ENCODE measurements at places on chromosomes 11 and 22.

DNA sequence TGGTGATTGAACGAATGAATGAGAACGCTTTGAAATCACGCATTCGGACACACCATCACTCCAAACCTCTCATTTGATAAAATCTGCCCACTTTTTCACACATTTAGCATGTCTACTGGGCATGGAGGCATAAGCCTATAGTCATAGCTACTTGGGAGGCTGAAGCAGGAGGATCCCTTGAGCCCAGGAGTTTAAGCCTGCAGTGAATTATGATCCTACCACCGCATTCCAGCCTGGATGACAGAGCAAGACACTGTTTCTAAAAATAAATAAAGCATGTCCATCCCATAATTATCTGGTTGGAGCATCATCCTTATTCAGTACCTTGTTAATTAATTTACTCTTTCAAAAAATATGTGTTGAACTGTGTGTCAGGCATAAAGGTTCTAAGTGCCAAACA lies 3.3 kb upstream of the PICALM start:
- no peak for DNase-seq

GRCh38 chr22:41009222-41009948 lies 58.2 kb downstream of the RBX1 start:
- no peak for DNase-seq

- no peak for DNase-seq
These were observed 384.5 kb downstream of the AASDHPPT start for GRCh38 chr11:106461839-106462545.

GRCh38 chr22:48331691-48332220 lies 1495.9 kb downstream of the BRD1 start:
- DNase-seq, result no peak

GRCh38 chr11:112983887-112984286 lies 22.7 kb downstream of the NCAM1 start:
- no peak for DNase-seq

GRCh38 chr11:115042002-115042401 lies 363.7 kb downstream of the NXPE2 start:
- no peak for DNase-seq

DNA sequence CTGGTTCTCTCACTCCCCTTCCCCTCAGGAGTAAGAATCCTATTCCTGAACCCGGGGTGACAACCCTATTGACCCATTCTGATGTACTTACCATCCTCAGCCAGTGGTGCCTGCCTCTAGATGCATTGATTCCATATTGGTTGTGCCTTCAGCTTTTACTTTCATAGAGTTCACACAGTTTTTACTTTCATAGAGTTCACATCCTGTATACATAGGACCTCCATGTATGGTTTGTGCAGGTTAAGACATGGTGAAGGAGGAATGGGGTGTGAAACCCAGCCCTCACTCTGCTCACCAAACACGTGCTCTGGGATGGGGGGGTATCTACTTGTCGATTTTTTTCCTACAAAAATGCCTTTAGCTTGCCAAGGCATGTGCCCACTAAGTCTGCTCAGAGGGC lies 105.6 kb upstream of the TBCEL start:
- no peak for DNase-seq

GRCh38 chr11:12001186-12001585 lies 7.2 kb downstream of the DKK3 start:
- no peak for DNase-seq

- DNase-seq, result no peak
These were observed 21.0 kb downstream of the OTUB1 start for GRCh38 chr11:64007160-64007628.

- DNase-seq, result no peak
These were observed 17.8 kb downstream of the ADA2 start for GRCh38 chr22:17201285-17201945.

DNA sequence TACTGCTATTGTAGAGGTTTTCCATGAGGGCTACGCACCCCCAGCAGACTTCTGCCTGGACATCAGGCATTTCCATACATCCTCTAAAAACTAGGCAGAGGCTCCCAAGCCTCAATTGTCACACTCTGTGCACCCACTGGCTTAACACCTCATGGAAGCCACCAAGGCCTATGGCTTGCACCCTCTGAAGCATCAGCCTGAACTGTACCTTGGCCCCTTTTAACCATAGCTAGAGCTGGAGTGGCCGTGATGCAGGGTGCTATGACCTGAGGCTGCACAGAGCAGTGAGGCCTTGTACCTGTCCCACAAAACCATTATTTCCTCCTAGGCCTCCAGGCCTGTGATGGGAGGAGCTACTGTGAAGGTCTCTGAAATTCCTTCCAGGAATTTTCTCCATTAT lies 33.9 kb downstream of the AAMDC start:
- DNase-seq, result no peak

DNA sequence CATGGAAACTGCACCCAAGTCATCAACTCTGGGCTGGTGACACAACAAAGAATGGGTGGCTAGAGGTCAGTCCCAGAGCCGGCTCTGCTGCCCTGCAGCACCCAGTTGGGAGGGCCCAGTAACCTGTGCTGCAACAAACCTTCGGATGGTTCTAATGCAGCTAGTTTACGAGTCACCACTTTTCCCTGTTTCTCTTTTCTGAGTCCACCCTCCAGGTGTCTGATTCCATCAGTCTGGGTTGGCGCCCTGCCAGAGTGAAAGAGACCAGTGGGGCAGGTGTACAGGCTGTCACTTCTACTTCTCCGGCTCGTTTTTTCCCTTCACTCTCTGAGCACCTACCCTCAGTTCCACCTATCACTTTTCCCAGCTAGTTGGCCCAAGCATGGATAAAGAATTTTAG lies 572.9 kb downstream of the NTM start:
- DNase-seq, result no peak

Measured in stimulated activated CD8-positive, alpha-beta memory T cell treated with anti-CD3 and anti-CD28 coated beads, Interleukin-4, amount 100 ng/mL, for 1 hour (primary cell).